ENCODE measurements at places on chromosomes 3 and 15.

DNA sequence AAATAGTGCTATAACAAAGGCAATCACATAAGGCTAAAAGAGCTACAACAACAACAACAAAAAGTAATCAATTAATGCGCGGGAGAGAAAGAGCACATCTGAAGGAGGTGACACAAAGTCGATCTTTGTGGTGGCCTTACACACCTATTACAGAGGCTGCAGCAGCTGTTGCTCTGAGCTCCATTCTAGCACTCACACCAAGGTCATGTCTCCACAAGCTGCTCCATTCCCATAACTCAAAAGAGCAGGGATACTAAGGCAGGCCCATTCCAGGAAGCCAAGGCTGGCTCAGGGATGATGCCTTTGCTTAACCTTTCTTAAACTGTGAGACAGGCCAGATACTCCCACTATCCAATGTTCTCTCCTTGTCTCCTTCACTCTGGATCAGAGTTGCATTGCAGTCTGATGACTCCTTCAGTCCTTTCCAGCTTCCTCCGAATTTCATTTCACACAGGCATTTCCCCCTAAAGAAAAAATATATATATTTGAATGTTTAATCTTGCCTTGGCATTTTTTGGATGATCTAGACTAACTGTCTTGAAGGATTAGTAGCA, 52.7 kb downstream of the SNTN start:
- no peak for DNase-seq

DNA sequence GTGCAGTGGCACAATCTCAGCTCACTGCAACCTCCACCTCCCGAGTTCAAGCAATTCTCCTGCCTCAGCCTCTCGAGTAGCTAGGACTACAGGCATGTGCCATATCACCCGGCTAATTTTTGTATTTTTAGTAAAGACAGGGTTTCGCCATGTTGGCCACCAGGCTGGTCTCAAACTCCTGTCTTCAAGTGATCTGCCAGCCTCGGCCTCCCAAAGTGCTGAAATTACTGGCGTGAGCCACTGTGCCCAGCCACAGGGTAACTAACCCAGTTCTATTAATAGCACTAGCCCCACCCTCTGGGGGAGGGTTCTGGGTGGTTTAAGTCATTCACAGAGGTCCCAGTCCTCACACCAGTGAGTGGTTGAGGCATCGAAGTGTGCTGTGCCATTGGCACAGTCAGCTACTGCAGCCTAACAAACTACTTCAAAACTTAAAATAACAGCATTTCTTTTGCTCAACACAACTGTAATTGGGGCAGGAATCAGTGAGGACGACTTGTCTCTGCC, 44.0 kb downstream of the RHCG start:
- DNase-seq: no peak

GRCh38 chr3:27289769-27290413, 79.3 kb downstream of the NEK10 start:
- DNase-seq: no peak

DNA sequence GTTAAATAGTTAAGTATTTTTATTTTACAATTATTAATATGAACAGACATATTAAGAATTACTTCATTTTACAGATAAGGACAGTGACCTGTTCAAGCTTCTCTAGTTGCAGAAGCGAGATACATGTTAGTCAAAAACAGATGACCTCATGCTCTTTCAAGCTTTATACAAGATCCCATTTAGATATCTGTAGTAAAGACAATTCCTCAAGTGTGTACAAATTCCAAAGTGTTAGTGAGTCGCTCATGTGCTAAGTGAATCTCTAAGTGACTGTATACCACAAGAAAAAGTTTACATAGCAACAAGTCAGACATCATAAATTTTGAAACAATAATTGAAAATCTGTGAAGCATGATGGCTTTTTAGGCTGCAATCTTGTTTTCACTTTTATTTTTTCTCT, 293.8 kb downstream of the ROBO1 start:
- DNase-seq: no peak

GRCh38 chr3:170572665-170573253, 13.1 kb downstream of the SLC7A14 start:
- DNase-seq: no peak

GRCh38 chr15:79329171-79329611, 18.3 kb downstream of the TMED3 start:
- no peak for DNase-seq

DNA sequence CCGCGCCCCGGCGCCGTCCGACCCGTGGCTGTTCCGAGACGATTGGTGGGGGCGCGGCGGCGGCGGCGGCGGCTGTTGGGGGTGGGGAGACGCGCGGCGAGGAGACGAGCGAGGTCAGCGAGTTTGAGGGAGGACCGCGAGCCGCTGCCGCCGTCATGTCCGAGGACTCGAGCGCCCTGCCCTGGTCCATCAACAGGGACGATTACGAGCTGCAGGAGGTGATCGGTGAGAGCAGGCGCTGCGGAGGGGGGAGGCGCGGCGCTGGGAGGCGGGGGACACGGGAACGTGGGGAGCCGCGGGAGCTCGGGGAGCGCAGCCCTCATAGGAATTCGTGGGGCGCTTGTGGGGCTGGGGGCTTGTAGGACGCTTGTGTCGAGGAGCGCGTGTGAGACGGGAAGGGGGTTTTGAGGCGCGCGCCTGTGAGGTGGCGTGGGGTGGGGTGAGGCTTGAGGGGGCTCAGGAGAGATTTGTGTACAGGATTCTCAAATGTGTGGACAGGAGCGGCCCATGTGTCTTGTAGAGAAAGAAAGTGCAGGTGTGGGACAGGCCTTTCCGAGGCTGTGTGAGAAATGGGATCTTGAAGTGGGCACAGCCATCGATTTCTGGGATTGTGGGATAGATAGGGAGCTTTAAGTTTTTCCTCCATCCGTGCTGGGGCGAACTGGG, 518 bp downstream of the OXSR1 start:
- DNase-seq: no peak

DNA sequence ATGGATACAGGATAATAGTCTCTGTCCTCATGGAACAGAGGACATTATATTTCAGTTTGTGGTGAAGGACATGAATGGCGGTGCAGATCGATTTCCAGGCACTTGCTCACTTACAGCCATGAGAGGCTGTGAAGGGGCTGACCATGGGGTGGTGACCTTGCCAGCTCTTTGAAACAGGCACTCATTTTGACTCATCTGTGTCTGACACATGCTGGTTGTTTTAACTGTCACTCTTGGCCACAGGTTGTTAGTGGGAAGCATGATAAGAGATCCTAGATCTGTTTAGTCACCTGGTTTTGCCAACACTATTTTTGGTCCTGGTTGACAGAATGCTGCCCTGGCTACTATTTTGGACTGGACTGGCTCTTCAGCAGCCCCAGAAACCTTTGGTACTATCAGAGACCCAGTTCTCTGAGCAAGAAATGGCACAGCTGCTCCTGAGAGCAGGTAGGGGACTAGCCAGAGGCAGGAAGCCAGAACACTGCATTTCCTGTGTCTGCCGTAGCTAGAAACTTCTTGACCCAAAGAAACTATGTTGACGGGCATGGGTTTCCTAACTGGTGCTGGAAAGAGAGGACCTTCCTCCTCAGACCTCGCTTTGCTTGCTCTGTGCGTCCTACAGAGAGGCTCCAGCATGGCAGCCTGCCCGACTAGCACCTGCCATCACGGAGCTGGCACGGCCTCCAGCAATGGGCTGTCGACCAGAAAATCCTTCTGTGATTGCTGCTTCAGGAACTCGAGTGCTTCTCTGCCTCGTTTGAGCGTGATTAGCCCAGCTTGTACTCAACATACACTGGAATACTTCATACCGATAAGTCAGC, 6.3 kb downstream of the PXYLP1 start:
- DNase-seq: no peak

DNA sequence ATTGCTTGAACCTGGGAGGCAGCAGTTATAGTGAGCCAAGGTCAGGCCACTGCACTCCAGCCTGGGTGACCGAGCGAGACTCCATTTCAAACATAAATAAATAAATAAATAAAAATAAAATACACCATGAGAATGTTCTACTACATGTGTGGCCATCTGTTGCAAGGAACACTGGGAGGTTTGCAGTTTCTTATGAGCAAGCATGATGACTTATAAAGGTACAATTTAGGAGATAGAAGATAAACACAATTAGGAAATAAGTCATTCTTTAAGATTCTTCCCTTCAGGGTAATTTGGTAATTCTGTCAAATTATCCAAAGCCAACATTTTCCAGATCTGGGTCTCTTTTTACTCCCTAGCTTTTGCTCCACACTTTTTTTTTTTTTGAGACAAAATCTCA, 13.4 kb downstream of the HTR3C start:
- DNase-seq: no peak

DNA sequence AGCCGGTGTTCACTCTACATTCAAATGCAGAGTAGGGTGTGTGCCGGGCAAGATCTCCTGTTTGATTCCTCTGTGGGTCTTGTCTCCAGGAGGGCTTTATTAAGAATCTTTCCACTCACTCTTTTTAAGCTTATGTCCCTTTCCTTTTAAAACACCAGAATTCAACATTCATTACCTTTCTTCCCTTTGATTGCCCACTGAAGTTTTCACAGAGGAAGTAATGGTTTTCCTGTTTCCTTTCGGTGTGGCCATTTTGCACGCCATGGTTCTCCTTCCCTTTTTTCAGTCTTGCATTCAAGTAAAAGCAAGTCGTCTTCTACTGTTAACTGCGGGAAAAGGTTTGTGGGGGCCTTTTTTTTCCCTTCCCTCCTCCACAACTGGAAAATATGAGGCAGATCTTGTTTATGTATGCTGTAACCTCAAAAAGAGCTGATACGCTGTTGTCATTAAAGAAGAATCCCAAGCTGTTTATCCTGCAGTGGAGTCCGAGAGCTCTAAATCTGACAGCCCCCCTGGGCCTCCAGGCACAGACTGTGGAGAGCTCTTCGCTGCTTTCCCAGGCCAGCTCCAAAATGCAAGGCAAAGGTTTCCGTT, 40.5 kb downstream of the FILIP1L start:
- DNase-seq: no peak

GRCh38 chr15:62637574-62637897, 405.0 kb upstream of the TPM1 start:
- no peak for DNase-seq

- no peak for DNase-seq
Measured at GRCh38 chr15:98743177-98743576, 94.8 kb downstream of the IGF1R start.

GRCh38 chr3:138919325-138919724, 27.6 kb downstream of the FOXL2 start:
- no peak for DNase-seq

- DNase-seq: no peak
Measured at GRCh38 chr3:90016555-90016954, 909.1 kb downstream of the EPHA3 start.

GRCh38 chr15:63453186-63453905, 51.0 kb upstream of the USP3 start:
- no peak for DNase-seq

DNA sequence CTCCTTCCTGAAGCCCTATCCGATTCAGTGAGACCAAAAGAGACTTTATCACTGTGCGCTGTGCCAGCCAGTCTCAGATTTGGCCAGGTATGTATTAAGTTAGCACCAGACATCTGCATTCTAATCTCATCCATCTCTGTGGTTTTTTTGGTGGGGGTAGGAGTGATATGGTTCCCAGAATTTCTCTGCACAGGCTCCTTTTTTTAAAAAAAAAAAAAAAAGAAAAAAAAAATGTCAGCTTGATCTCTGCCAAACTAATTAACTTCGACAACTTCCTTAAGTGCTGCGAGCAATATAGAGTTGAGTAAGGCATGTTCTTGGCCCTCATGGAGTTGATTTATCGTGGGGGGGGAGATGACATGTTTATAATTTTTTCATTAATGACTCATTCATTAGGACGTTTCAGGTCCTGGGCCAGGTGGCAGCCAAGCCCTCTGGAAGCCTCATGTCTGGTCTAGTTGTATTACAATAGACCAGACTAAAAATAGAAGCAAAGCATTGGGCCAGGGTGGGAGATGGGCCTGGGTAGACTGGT, 12.9 kb downstream of the SLCO3A1 start:
- DNase-seq: no peak

Data from stimulated activated CD4-positive, alpha-beta T cell treated with anti-CD3 and anti-CD28 coated beads, Interleukin-1b, Interleukin-23, amount 100 ng/mL, for 4 hours (primary cell).